ENCODE measurements at places on chromosomes 11 and 22.

- DNase-seq: no peak
Observed at GRCh38 chr11:128897826-128898225, 6.7 kb downstream of the KCNJ5 start.

- DNase-seq: no peak
Observed at GRCh38 chr11:5230266-5230665, 3.4 kb upstream of the HBB start.

DNA sequence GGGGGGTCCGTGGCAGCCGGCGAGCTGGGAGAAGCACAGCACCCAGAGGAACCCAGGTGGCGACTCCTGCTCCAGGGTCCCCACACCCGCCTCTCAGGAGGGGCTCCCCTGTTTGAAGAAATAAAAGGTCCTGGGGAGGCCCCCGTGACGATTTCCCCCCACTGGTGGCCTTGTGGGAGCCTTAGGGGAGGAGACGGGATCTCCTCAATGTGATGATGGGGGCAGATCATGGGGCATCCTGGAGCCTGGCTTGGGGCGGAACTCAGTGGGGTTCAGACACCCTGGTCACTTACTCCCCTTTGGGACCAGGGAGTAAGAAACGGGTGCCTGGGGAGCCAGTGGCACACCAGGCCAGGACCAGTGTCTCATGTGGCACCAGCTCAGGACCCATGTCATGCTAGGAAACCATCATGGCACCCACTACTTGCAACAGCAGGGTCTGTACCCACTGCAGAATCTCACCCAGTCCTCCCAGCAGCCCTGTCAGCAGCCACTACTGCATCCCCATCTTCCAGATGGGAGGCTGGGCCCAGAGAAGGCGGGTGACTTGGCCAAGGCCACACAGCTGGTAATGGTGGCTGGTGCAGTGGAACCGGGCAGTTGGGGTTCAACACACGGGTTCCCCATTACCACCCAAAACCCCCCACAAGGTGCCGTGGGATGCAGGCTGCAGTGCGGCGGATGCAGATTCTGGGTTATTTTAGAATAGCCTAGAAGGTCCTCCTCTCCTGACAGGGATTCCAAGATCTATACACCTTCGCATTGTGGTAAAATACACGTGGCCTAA lies 130.7 kb downstream of the CTTN start:
- no peak for DNase-seq

DNA sequence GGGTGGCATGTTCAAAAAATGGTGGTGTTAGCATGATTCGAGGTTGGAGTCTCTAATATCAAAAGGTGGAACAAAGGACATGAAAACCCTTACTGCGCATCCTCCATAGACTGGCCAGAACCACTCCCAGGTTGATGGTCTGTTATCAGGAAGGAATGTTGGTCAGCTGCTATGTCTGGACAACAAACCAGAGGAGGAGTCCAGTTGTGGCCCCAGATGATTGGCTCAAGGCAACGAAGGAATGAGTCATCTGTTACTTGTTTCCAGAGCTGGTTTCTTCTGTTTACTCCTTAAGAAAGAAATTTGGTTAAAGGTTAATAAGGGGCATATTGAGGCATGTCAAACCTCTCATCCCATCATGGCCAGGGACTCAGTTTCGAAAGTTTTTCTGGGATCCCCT lies 56.8 kb upstream of the GRIA4 start:
- DNase-seq: no peak

DNA sequence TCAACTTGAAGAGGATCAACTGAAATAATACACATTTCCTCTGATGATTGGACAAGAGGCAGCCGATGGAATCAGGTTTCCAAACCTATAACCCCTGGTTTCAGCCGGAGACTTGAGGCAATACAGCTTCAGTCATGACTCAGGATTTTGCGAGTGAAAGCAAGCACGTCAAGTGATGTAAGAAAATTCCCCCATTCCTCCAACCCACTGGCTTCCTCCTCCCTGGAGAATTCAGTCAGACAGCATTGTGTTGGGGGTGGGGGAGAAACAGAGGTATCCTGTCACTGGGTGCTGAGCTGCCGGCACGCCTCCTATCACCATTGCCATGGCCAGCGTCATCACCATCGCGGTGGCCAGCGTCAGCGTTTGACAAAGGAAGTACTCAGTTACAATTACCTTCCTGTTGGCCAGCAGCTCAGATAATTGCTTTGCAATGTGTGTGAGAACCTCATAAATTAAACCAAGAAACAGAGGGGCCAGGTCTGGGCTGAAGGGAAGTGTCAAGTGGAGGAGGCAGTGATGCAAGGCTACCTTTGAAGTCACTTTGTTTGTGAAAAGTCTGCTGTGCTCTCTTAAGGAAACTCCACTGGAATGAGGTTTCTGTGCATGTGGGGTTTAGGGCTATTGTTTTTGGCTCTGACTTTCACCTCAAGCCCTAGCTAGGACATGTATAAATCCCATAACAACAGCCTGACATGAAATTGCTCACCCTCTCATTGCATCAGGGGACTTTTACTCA lies 50.2 kb downstream of the LIF start:
- peak; percentile 18 for DNase-seq

- DNase-seq: no peak
Observed at GRCh38 chr11:8070417-8071115, 10.4 kb upstream of the TUB start.

DNA sequence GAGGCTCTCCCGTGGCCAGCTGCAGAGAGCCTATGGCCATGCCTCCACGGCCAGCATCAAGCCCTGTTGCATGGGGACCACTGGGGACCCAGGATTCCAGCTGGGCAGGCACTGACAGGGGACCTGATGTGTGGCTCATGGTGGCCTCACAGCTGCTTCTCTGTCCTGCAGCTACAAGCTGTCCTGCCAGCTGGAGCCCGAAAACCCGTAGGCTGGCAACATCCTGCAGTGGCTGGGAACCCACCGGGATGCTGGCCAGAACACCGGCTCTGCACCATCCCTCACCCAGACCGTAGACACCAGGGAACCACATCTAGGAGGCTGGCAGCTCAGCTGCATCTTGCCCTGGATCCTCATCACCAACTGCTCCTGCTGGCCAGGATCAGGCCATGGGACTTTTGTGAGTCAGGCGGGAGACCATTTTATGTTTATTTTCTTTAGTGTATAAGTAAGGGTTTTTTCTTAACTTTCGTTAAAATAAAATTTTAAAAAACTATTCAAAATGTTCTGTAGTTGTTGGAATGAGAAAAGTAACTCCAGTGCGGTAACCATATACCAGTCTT lies 7.9 kb downstream of the RGL4 start:
- no peak for DNase-seq

DNA sequence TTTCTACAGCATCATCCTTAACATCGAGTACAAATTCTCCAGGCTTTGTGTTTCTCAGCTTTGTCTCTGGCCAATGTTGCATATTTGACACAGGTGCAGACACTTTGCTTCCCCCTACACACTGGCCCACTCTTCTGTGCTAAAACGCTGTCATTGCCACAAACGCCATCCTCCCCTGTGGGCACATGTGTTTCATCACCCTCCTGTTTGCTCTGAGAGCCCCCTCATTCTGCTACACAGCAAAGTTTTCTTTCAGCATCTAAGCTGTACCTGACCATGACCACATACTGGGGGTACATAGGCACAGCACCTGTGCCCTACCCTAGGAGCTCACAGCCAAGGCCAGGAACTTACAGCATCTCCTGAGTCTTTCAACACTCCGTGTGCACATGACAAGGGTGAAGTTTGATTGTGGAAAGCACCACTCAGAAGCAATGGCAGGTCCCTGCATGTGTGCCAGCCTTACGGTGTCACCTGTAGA lies 7.9 kb upstream of the IGLL5 start:
- no peak for DNase-seq

- DNase-seq: no peak
Observed at GRCh38 chr11:69295079-69295994, 1.4 kb downstream of the MYEOV start.

- no peak for DNase-seq
Observed at GRCh38 chr11:117851106-117851505, 25.4 kb downstream of the FXYD6 start.

DNA sequence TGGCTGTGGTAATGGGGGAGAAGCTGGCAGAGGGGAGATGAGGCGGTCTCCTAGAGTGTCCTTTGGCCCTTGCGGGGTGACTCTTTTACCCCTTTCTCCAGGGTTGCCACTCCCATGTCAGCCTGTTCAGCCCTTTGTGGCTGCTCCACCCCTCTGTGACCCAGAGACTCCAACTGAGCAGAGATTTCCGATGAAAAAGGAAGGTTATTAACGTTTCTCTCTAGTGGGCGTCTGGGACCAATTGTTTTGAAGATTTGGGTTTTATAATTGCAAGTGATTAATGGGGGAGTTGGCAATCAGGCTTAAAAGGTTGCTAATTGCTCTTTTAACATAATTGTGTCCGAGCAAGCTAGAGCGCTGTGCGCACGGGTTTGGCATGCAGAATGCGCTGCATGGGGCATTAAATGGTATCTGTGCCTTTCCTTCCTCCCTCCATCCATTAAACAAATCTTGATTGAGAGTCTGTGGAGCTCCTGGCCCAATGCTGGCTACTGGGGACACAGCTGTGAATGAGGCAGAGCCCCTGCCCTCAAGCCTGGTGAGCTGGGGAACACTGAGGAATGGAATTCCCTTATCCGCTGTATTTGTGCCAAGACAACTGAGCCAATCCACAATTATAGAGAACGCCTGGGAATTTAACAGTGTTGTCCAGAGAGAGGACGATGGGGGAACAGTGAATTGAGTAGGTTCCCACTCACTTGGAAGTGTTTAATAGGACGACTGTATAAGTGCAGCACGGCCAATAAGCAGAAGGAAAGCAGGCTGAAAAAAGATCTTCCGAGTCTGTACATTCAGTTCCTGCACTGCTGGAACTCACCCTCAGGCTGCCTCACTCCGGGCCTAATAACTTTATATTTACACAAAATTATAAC lies 295.9 kb downstream of the MIAT start:
- DNase-seq: no peak

- DNase-seq: no peak
Observed at GRCh38 chr11:61098778-61099177, 3.5 kb upstream of the CD5 start.

GRCh38 chr11:110524238-110524637 lies 94.5 kb downstream of the FDX1 start:
- DNase-seq: no peak

DNA sequence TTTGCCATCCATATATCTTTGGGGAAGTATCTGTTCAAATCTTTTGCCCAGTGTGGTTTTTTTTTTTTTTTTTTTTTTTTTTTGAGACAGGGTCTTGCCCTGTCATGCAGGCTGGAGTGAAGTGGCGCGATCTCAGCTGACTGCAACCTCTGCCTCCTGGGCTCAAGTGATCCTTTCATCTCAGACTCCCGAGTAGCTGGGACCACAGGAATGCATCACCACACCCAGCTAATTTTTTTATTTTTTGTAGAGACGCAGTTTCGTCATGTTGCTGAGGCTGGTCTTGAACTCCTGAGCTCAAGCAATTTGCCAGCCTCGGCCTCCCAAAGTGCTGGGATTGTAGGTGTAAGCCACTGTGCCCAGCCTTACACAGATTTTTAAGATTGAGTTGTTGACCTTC lies 4.8 kb upstream of the FAM118A start:
- no peak for DNase-seq

DNA sequence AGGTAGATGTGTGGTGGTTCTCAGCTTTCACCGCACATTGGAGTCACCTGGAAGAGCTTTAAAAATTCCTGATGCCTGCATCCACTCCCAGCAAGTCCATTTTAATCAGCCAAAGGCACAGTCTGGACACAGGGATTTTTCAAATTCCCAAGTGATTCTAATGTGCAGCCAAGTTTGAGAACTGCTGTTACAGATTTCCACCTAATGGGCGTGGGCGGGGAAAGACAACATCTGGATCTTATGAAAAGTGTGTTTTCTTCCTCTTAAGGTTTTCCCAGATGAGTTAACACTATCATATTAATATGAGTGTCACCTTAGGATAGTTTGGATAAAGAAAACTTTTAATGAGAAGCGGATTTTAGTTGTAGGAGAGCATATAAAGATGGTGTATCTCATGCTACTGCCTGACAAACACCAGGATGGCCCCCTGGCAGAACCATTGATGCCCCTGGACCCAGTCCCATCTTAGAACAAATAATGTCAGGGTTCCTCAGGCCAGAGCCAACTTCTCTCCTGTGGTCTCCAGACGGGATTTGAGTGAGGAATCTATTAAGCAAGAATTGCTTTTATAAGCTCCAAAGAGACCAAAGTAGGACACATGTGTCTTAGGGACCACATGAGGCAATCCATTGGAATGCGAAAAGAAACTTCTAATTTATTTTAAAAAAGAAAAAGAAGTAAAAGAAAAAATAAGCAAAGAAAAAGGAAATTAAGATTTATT lies 31.9 kb downstream of the POU2AF1 start:
- no peak for DNase-seq

DNA sequence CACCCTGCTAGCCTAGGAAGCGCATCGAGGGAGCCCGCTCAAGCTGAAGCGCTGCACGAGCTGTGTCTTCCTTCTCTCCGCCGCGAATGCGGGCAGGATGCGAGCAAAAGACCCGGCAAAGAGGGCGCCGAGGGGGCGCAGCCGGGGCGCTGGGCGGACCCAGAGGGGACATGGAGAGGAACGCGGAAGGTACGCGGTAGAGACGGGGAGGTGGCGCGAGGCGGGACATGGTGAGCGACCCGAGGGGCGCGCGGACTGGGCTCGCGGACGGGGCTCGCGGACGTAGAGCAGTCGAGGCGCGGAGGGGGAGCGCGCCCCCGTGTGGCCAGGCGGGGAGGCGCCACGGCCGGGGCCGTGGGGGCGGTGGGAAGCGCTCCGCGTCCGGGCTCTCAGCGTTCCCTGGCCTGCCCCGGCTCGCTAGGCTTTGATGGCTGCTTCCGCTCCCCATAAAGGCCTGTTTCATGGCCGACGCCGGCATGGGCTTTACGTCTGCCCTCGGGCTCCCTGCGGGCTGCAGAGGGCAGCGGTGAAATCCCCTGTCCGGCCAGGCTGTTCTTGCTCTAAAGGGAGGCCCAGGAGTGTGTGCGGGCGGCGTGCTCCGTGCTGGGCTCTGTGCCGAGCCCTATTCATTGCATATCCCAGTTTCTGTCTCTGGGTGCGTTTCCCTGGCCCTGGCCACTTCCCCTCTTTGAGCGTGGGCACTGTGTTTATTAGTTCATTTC lies 31.2 kb upstream of the TRIM29 start:
- peak; percentile 39 for DNase-seq

DNA sequence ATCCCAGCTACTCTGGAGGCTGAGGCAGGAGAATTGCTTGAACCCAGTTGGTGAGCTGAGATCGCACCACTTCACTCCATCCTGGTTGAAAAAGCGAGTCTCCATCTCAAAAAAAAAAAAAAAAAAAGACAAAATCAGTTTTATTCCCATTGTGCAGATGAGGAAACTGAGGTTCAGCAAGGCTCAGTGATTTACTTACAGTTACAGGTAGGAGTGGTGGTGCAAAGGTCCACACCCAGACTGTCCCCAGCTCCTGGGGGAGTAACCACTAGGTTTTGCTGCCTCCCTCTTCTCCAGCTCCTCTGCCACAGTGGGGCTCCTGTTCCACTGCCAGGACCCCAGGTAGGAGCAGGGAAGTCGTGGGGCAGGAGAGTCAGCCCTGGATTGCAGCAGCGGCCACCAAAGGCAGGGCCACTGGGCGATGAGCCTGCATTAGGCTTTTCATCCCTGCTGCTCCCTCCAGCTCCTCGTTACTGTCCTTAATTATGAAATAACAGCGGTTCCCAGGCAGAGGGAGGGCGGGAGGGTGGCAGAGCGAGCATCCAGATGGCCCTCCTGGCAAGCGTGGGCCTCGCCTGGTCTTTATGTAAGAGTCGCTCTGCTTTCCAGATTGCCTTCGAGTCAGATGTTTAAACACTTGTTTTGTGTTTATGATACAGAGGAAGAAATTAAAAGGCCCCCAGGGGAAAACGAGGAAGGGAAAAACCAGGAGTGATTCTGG lies 15.5 kb upstream of the RASD2 start:
- no peak for DNase-seq

GRCh38 chr11:86579406-86579731 lies 93.0 kb downstream of the ME3 start:
- DNase-seq: no peak
